ENCODE measurements at places on chromosomes 7 and 10.

- peaks cover 19% of the 10 kb centered on the region for H3K27me3 ChIP-seq
- no peak overlapping the region for H3K4me3 ChIP-seq
- H3K4me1 ChIP-seq = peaks cover 6% of the 10 kb centered on the region
- no peak overlapping the region for H3K27ac ChIP-seq
Measured at GRCh38 chr7:12110425-12110824, 100.7 kb upstream of the TMEM106B start.

GRCh38 chr7:87267239-87267900, 47.8 kb upstream of the TMEM243 start:
- DNase-seq = no peak
- H3K4me1 ChIP-seq = no peaks in the 10 kb centered on the region
- peaks cover 3% of the 10 kb centered on the region for H3K27me3 ChIP-seq
- no peaks in the 10 kb centered on the region for H3K36me3 ChIP-seq

DNA sequence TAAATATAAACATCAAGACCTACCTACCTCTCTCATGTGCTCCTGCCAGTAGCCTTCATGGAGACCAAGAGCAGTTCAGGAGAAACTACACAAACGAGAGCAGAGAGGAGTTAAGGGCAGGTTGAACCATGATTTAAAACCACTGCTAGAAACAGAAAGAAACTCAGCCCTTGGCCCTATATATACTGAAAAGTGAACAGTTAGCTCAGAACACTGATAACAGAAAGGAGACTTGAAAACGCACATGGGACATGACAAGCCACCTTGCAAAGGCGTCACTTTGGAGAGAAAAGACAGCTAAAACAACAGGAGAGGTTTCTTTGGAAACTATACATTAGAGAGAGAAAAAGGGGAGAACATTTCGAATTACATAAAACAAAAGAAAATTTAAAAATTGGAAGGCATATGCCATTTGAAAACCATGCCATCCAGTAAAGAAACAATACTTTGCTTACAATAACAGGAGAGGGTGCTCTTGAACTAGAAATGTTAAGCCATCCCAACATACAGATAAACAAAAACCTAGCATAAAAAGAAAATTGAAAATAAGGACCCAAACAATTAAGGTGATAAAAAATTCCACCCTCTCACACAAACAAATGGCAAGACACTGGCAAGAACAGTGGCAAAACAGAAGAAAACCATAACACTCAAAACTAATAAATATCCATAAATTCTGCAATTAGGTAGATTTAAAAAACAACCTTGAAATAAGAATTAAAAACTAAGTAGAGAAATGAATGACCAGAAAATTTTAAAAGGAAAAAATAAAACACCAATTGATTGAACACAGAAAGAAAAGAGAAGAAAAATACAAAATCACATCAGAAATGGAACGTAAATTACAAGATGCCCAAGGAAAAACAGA, 232.7 kb downstream of the IMMP2L start:
- no peak for DNase-seq
- H3K4me3 ChIP-seq = no peak overlapping the region
- H3K27ac ChIP-seq = no peak overlapping the region
- H3K36me3 ChIP-seq = no peaks in the 10 kb centered on the region
- no peaks in the 10 kb centered on the region for H3K4me1 ChIP-seq
- H3K27me3 ChIP-seq = no peaks in the 10 kb centered on the region

DNA sequence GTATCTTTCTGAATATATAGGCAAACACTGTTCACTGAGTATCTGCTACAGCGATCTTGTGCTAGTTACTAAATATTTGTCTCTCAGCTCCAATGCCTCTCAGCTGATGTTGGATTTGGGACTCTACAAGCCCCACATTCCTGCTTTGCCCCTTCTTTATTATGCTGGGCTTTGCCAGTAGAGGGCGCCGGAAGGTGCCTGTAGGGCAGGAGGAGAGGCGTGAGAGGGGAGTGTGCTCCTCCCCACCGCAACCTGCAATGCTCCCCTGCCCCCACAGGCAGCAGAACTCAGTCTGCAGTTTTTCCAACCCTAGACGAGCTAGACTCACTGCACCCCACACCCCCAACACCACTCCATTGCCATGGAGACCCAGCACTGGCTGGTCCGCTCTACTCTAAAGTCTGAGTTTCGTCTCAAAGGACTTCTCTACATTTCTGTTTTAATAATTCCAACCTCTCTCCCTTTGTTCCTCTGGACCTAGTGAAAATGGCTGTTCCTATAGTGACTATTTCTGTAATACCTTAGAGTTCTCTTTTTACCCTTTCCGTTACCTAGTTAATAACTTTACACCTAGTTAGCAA, 337.6 kb downstream of the CCSER2 start:
- H3K4me1 ChIP-seq = no peaks in the 10 kb centered on the region
- no peak overlapping the region for H3K27ac ChIP-seq
- DNase-seq = no peak

DNA sequence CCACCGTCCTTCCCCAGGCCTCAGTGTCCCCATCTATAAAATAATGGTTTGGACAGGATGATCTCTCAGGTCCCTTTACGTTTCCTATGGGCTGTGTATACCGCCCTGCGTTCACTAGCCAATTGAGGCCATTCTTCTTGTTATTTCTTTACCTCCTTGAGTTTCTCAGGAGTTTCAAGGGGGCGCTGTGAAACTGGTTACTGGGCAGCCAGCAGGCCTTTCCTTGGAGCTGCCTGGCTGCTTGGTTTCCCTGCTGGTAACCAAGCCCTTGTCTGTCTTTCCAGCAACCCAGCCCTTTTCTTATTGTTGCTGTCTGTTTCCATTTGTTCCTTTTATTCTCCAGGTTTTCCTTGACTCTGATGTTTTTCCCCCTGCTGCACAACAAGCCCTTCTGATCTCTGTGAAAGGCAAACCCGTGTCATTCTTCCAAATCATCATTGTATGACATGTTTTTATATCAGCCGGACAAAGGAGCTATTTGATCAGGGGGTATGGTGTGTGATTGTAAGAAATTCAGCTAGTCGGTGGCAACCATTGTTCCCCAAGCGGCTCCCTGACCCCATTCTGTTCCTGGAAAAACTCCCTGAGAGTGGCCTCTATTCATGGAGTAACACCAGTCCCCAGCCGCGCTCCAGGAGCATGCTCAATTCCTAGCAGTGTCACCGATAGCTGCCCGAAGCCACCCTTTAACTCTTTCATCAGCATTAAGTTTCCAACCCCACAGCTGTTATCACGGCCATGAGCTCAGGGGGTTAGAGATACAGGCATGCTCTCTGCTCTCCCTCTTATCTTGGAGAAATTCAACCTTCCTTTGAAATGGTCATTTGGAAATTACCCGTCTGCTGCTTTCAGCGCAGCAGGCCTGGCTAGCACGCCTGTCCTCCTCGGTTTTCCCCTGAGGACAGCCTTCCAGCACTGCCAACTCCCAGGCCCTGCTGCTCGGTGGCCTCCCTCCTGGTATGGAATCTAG, 26.6 kb downstream of the FGF8 start:
- no peak overlapping the region for H3K4me3 ChIP-seq
- peaks cover 15% of the 10 kb centered on the region for H3K4me1 ChIP-seq
- no peak overlapping the region for H3K27ac ChIP-seq
- peaks cover 31% of the 10 kb centered on the region for H3K27me3 ChIP-seq

- no peaks in the 10 kb centered on the region for H3K36me3 ChIP-seq
- H3K27me3 ChIP-seq = no peaks in the 10 kb centered on the region
- DNase-seq = no peak
- no peak overlapping the region for H3K27ac ChIP-seq
Measured at GRCh38 chr7:15543256-15543655, 18.6 kb downstream of the AGMO start.

DNA sequence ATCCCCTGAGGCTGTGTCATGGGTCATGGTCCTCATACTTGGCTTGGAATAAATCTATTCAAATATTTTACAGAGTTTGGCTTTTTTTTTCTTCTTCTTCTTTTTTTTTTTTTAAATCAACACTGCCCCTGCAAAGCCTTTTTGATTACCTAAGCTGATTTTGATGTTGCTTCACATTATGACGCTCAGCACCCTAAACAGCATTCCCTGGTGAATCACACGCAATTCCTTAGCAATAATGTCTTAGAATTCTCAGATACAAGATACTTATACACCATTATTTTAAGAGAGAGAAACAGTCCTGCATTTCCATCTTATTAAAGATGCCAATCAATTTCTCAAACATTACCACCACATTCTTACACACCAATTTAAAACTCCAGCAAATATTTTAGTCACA, 323.7 kb upstream of the IGFBP3 start:
- H3K4me3 ChIP-seq = no peak overlapping the region
- no peak overlapping the region for H3K27ac ChIP-seq
- DNase-seq = no peak
- peaks cover 5% of the 10 kb centered on the region for H3K4me1 ChIP-seq
- H3K27me3 ChIP-seq = no peaks in the 10 kb centered on the region
- H3K36me3 ChIP-seq = peaks cover 5% of the 10 kb centered on the region

GRCh38 chr10:104049504-104050250, 36.0 kb downstream of the COL17A1 start:
- H3K27ac ChIP-seq = no peak overlapping the region
- no peaks in the 10 kb centered on the region for H3K36me3 ChIP-seq
- H3K4me3 ChIP-seq = no peak overlapping the region
- DNase-seq = no peak
- peaks cover 5% of the 10 kb centered on the region for H3K27me3 ChIP-seq
- peaks cover 7% of the 10 kb centered on the region for H3K4me1 ChIP-seq

DNA sequence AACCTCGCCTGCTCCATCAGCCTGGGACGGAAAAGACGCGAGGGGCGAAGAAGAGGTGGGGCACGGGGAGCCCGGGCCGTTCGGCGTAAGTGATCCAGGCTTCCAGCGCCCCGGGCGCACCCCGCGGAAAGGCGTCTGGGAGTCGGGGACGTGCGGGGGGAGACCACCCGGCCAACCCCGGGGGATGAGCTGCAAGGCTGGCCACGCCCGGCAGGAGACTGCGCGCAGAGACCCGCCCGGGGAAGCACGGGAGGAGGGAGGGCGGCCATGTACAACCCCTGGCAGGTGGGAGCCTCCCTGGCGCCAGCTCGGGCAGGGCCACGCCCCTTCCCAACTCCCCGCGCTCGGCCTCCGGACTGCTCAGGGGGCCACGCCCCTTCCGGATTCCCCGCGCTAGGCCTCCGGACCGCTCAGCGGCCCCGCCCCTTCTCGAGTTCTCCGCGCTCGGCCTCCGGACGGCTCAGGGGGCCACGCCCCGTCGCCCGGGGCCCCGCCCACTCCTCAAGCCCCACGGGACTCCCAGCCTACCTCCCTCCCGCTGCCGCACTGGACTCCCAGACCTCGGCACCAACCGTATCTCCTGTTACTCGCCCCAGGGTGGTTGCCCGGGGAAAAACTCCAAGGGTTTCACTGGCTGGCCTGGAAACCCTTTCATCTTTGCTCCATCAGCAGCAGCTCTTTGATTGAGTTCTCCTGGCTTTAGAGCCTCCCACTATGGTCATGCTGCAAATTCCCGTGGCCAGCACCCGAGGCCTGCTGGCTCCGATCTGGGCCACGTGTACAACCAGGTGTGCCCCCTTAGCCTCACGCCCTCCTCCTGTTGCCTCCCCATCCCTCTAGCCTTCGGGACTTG, 284.4 kb downstream of the ZEB1 start:
- peak overlapping the region; percentile 79 for H3K27ac ChIP-seq
- H3K4me3 ChIP-seq = peak overlapping the region; percentile 91
- peak; percentile 95 for DNase-seq
- peaks cover 12% of the 10 kb centered on the region for H3K27me3 ChIP-seq

DNA sequence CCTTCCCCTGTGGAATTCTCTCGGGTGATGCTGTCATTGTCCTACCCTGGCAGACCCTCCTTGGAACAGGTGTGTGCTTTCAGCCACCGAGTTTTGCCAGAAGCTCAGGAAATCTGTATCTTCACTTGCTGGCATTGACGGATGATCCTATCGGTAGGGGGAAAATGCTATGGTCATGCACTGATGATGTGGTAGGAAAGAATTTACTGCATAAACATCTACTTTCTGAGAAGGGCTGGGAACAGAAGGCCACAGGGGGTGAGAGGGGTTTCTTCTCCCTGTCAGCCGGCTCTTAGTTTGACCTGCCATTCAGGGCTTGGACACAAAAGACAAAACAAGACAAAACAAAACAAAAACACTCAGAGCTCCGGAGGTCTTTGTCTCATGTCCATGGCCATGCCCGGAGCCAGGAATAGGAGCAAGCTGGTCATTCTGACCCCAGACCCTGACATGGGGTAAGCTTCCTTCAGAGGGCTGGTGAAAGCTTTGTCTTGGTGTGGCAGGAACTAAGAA, 43.6 kb upstream of the CARD11 start:
- H3K27ac ChIP-seq = peak overlapping the region; percentile 90
- no peak for DNase-seq
- peak overlapping the region; percentile 58 for H3K4me3 ChIP-seq
- no peaks in the 10 kb centered on the region for H3K36me3 ChIP-seq

DNA sequence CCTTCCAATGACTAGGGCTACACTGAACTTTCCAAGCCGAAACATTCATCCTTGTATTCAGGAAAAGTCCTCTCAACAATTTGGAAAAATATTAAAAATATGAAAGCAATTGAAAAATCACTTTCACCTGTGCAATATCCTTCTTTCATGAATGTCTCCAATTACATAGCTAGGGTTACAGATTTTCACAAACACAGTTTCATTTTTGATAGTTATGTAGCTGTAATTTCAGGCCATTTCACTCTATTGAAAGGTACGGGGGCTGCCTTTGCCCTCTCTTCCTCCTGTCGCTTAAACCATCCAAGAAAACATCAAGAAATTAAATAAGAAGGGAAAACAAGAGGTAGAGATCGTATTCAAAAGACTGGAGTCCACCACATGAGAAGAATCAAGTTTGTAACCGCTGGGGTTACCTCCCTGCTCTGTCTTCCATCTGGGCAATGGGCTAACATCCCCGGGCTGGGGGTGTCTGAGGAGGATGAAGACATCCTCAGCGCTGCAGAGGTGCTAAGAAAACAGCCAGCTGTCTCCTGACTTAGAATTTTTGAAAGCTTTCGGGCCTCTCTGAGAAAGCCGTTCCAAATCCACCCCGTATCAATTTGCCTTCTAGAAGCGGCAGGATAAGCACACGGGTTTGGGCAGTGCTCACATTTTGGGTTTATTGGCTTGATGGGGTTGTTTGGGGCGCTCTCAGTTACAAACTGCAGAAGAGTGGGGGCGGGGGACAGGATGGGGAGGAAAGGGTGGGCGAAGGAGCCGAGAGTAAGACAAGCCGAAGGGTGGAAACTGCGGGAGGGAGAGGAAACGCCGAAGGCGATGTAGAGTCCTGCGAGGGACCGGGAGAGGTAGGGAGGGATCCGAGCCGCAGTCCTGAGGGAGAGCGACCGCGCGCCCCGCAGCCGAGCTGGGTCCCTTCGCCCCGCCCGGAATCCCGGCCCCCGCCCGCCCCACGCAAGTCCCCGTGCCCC, 24.3 kb upstream of the VAX1 start:
- H3K27ac ChIP-seq = no peak overlapping the region
- peak overlapping the region; percentile 74 for H3K4me3 ChIP-seq
- H3K27me3 ChIP-seq = peaks cover 96% of the 10 kb centered on the region
- peaks cover 15% of the 10 kb centered on the region for H3K4me1 ChIP-seq

DNA sequence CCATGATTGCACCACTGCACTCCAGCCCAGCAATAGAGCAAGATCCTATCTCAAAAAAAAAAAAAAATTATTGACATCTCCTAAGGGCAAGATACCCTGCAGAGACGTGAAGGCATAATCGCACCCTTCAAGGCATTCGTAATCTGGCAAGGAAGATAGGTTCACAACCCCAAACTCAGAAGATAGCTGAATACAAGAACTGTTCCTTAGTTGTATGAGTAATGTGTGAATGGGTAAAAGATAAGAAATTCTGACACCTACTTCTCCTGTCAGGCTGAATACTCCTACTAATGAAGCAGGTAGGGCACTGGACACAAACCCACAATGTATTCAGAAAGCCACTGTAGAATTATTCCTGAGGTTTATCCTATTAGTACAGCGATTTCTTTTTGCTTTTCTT, 882.4 kb upstream of the AUTS2 start:
- H3K27ac ChIP-seq = no peak overlapping the region
- H3K27me3 ChIP-seq = no peaks in the 10 kb centered on the region
- DNase-seq = no peak
- peaks cover 10% of the 10 kb centered on the region for H3K4me1 ChIP-seq

All from type B pancreatic cell (in vitro differentiated cells).